ENCODE measurements at places on chromosomes 3 and 15.

- DNase-seq = peak; percentile 33
Measured at GRCh38 chr15:80695911-80696661, 976 bp downstream of the ABHD17C start.

DNA sequence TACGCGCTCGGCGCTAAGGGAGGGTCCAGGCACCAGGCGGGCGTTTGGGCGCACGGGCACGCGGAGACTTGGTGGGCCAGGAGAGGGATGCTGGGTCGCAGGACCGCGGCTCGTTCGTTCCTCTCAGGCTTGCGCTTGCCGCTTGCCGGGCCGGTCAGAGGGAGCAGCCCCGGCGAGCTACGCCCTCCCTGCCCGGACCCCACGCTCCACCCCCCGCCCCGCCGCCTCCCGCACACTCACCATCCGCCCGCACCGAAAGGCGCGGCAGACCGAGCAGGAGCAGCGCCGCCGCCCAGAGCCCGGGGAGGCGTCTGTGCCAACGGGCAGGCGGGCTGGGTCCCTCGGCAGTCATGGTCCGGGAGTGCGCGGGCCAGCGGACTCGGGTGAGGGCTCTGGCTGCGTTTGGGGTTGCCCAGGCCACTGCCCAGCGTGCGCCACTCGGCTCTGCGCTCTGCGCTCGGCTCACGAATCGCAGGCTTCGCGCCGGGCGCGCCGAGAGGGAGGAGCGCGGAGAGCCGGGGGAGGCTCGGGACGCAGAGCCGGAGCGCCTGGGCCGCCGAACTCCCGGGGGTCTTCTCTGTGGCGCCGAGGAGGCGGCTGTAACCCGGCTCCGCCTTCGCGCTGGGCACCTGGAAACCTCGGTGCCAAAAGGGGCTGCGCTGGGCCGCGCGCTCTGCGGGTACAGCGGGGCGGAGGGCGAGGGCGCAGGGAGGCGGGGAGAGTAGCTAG is at the start of gene SUSD5:
Gene SUSD5 (minus strand): TSS at position 365 of the 729 bp plus-strand sequence. CDS start 13 bp downstream, at position 352.
- no peak for DNase-seq

- no peak for DNase-seq
Measured at GRCh38 chr3:72383883-72384282, 464.4 kb downstream of the SHQ1 start.

DNA sequence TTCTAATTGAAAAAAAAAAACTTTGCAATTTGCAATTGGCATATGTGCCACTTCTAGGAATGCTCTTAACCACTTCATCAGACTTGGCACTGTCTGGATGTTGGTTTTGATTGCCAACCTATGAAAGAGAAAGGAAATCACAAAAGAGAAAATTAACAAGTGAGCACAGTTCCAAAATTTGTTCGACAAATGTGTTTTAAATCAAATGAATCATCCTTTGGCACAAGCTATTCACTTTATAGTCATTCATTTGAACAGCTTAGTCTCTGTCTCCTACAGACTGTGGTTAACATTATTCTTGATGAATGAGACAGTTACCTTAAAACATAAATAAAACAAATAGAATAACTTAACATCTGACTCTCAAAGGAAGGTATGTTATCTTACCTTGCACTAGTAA is 265.0 kb downstream of the EPHA3 start:
- no peak for DNase-seq

GRCh38 chr3:113008117-113008516 is 17.3 kb downstream of the GTPBP8 start:
- DNase-seq = no peak

DNA sequence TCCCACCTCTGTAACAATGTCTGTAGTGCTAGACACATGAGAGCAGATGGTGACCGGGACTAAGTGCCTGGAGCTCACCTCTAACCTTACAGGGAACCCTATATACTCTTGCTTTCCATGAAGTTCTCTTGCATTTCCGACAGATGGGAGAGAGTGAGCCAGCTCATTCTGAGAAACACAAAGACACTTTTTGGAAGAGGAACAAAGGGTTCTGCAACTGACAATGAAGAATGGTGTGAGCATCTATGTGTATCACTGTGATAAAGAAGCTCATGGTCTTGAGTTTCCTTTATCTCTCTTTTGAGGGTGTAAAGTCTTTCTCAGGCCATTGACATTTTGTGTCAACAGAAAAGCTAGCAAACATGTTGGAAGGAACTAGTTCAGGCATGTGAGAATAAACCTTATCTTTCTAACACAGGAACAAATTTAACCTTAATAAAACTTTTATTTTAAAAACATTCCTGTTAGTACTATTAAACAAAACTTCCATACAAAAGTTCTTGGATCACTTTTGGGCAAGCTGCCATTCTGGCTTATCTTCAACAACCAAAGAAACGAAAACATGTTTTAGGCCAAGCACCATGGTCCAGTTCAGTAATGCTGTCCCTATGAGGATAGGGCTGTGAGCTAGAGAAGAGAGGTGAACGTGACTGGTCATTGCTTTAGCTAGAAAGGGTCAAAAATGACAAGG is 142.7 kb downstream of the THRB start:
- DNase-seq = no peak

DNA sequence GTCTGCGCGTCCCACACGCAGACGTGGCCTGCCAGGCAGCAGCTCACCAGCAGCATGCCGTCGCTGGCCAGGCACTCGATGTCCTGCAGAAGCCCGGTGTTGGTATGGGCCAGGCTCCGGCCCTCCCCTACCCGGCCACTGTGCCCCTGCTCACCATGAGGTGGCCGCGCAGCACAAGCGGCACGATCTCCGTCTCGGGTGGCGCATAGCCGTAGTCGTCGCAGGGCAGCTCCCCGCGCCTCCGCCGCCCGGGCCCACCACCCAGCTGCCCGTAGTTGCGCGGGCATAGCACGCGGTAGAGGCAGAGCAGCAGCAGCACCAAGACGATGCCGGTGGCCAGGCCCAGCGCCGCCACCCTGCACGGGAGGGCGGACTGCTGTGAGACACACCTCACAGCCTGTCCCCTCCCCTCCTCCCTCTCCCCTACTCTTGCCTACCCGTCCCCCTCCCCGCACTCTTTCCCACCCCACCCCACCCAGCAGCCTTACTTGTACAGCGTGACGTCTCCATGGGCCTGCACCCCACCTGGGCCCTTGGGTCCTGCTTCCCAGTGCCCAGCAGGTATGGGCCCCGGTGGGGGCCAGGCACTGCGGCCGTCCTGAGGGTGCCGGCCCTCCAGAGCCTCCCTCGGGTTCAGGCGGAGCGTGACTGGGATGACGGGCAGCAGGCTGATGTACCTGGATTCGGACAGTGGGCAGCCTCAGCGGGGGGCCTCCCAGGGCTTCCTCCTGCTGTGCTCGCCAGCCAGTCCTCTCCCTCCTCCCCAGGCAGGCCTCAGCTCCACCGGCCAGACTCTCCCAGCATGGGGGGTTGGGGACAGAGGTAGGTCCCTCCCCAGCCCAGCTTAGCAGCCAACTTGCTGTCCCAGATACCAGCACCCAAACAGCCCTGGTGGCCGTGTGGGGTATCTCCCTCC is 37.6 kb downstream of the PTPN23 start:
- no peak for DNase-seq

DNA sequence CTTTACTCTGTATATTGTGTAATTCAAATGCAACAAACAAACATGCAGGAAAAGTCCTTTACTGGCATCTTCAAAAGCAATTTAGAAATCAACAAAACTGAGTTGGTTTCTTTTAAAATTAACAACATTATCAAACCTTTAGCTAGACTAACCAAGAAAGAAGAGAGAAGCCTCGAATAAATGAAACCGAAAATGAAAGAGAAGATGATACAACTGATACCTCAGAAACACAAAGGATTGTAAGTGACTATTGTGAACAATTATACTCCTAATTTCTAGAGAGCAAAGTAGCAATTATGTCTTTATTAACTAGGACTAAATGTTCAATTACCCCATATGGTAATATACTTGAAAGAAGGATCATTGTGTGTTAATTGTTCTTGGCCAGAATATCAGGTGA is 49.2 kb upstream of the P3H2 start:
- no peak for DNase-seq

- DNase-seq = no peak
Measured at GRCh38 chr3:27990837-27991236, 250.6 kb upstream of the CMC1 start.

DNA sequence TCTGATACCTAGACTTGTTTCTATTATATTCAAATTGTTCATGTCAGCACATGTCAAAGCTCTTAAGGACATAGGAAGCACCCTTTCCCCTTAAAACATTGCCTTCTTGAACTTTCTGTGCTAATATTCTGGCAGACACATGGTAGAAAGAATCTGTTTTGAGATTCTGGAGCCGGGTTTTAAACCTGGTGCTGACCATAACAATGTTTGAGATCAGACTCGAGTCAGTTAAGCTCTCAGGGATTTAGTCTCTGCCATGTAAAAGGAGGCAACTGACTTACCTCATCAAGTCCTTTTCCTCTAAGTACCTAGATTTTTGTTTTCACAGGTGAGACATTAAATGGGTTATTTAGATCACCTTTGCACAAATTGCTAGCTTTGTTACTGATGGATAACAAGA is 38.9 kb downstream of the RBMS3 start:
- DNase-seq = no peak

Data from activated T-cell treated with anti-CD3 and anti-CD28 coated beads, Interleukin-2, amount 50 U/mL, for 1 hour (primary cell).